Stimulated activated CD4-positive, alpha-beta T cell treated with anti-CD3 and anti-CD28 coated beads, TNF-alpha, amount 100 ng/mL, for 1 hour (primary cell): ENCODE measurements at places on chromosomes 5 and 9.

GRCh38 chr5:42641336-42642005 is 115.1 kb upstream of the CCDC152 start:
- DNase-seq, result no peak

DNA sequence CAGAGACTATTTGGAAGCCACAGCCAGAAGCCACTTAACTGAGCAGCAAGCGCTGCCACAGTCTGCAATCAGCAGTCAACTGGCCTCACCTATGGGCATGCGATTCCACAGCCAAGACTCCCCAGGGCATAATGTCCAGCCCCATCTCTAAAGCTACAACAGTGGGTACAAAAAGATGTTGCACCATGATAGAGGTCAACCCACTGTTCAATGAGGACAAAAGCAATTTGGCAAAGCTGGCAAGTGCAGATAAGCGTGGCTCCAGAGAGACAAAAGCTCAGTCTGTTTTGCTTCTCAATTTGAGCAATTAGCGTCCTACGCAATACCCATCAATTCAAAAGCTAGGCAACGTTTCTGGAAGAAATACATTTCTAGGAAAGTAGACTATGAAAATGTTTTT is 3.2 kb downstream of the TAS2R1 start:
- no peak for DNase-seq

- DNase-seq, result no peak
Observed at GRCh38 chr5:76943006-76943405, 9.8 kb upstream of the CRHBP start.

DNA sequence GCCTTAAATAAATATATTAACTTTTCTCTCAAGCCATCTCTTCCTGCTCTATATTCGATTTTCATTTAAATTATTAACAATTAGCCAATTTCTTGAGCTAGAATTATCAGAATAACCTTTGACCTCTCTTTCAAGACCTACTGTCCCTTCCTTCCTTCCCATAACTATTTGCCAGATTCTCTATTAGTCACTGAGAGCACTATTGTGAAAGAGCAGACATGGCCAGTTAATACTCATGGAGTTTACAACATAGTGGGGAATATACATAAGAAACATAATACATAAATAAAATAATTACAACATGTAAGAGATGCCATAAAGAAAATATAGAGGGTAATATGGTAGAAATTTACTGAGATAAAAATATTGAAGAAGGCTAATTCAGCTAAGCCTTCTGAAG is 72.1 kb upstream of the CHD1 start:
- DNase-seq, result no peak

- no peak for DNase-seq
Observed at GRCh38 chr9:112601636-112602035, 115.0 kb downstream of the KIAA1958 start.

DNA sequence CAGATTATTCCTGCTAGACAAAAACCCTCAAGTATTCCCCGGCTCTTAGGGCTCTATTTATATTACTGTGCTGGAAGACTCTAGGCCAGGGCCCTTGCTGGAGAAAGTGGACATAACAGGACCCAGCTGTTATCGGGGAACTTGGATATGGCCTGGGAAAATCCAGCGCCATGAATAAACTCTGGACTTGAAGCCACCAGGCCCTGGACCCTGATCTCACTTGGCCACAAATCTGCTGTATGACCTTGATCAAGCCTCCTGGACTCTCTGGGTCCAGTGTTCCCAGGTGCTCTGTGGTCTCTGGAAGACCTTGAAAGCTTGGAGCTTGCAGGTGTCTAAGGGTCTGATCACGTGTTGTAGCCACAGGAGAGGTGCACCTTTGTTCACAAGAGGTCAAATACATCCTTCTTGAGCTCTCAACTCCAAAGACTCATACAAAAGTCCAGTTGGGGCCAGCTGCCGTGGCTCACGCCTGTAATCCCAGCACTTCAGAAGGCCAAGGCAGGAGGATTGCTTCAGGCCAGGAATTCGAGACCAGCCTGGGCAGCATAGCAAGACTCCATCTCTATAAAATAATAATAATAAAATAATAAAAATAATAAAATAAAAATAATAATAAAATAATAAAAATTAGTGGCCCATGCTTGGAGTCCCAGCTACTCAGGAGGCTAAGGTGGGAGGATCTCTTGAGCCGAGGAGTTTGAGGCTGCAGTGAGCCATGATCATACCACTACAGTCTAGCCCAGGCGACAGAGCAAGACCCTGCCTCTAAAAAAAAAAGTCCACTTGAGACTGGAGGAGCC is 26.5 kb downstream of the COL27A1 start:
- DNase-seq, result no peak

DNA sequence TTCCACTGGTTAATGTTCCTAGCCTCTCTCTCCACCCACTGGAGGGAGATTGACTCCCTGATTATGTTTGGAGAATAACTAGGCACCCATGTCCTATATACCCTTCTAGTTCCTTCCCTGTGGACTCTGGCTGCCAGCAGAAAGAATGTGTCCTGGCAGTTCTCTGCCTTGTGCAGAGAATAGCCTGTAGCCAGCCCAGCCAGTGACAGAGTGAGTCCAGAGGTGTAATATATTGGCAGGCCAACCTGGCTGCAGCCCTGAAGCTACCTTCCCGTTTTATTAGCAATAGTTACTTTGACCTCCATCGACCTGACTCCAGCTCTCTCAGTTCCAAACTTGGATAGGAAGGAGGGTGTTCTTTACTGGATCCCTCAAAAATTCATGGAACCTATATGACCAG is 8.1 kb downstream of the SETD9 start:
- DNase-seq, result no peak

GRCh38 chr9:137575716-137576411 is 2.9 kb downstream of the DPH7 start:
- DNase-seq, result no peak

- DNase-seq, result no peak
Observed at GRCh38 chr5:55370291-55370925, 62.6 kb downstream of the MTREX start.

GRCh38 chr9:129613520-129614175 is 7.3 kb downstream of the C9orf50 start:
- no peak for DNase-seq

GRCh38 chr5:39100851-39101396 is 26.7 kb upstream of the RICTOR start:
- no peak for DNase-seq

DNA sequence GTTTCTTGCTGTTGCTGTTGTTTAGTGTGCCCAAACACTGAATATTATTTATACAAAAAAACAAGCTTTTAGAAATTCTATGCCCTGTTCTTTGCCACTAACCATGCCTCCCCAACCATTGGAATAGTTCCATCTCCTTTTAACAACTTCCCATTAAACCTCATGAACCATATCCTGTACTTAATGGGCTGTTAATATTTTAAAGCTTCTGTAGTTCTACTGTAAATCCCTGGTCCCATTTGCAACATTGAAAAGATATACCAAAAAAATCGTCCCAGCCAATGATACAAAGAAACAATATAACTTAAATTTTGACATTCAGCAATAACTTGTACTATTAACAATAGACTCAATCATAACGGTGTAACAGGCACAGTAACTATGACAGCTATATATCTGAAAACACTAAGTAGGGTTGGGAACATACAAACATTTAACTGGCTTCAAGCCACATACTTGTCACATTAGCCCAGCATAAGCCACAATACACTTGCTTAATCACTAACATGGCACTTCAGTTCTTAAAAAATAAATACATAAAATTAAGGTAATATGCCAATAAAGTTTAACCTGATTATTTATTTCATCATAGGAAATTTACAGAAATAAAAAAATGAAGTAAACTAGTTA is 86.1 kb downstream of the ADAMTS6 start:
- no peak for DNase-seq

DNA sequence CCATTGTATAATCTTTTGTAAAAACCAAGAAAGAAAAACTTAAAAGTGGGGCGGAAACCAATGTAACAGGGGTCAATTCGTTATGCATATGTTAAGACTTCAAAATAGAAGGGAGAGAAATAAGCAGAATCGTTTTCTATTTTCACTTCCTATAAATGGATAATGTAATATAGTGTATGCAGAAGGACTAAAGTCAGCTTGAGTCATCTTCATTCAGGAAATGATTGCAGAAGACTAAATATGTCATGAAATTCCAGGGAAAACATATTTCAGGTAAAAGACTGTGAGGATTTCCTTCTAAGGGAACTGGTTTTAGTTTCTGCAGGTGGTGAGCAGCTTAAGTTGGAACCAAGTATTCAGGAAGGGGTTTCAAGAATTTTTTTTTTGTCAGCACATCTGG is 753.3 kb downstream of the IRX1 start:
- DNase-seq, result no peak

DNA sequence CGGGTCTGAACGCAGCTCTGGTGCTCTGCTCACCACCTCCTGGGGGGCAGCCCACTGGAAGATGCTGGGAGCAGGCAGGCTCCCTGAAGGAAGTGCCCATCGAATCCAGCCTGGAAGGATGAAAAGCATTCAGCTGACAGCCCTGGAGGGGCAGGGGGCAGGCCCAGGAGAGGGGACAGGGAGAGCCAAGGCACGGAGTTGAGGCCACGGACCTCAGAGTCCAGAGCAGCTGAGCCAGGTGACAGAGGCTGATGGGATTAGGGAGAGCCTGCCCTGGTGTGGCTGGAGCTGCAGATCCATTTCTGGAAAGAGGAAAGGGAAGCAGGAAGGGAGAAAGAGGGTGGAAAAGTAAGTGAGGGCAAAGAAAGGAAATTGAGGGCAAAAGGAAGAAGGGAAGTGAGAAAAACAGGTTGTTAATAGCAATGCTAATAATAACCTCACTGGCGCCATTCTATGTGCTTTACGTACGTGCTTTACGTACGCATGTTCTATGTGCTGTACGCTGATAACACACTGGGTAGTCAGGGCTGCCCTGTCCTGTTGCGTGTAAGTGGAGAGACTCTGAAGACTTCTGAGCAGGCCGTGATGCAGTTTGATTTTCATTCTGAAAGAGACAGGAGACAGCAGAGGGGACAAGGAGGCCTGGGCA is 52.6 kb downstream of the LMX1B start:
- DNase-seq, result no peak

DNA sequence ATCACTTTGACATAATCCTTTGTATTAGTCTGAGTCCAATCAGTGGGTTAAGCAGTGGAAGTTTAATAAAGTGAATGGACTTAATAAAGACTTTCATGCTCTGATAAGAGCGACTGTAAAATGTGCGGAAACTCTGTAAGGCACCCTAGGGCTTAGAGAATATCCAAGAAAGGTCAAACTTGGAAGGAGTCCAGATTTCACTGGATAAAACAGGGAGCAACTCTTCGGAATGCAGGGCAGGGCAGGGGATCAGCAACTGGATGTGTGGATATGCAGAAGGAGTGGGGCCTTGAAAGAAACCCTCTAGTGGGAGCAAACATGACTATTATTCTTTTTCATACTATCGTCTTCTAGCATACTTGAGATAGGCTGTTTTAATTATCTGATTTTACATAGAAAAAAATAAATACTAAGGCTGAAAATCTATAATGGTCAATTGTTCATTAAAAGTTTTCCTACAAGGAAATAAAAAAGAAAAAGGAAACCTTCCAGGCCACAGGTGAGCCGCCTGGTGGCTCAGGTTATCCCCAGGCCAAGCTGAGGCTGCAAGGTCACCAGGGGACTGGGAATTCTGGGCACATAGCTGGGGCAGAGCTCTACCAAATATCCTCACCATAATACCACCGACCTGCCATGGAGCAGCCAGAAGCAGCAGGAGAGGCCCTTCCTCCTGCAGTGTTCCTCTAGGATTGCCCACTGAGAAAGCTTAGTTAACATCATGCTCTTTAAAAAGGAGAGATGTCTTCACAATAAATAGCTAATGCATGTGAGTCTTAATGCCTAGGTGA is 46.3 kb upstream of the CCDC112 start:
- DNase-seq, result no peak

DNA sequence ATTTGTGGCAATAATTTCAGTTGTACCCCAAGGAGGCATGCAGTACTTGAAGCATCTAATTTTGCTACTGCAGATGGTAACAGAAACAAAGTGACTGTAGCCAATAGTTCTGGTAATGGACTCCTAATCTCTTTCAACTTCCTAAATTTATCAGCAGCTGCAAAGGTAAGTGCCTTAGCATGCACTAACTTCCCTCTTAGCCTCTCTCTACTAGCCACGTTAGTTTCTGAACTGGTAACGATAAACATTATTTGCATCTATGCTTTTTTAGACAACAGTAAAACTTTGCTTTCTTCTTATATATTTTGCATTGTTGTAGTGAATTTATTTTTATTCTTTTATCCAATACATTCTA is 6.2 kb upstream of the CKS2 start:
- DNase-seq, result no peak

- DNase-seq, result no peak
Observed at GRCh38 chr9:97853056-97853843, at the start of gene FOXE1. FOXE1 (plus strand) TSS chr9:97853226; CDS start chr9:97853915, 689 bp downstream.

- no peak for DNase-seq
Observed at GRCh38 chr9:136100700-136101614, 5.9 kb upstream of the NACC2 start.

DNA sequence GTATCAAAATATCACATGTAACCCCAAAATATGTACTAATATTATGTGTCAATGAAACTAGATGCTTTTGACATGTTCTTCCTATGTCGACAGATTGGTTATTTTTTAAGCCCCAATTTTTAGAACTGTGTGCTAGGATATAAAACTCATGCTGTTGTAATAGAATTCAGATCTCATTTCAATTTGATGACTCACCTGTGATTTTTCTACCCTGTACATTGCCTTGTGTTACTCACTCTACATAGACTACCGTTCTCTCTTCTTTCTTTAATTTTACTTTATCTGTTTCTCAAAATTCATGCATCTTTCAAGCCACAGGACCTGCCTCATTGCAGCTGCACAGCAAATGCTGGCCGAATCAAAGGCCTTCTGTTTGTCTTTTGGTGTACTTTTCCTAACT is 284.5 kb downstream of the MAT2B start:
- no peak for DNase-seq

GRCh38 chr5:135944967-135945560 is 9.7 kb downstream of the LECT2 start:
- DNase-seq, result no peak

GRCh38 chr5:78624011-78624541 is 24.5 kb downstream of the LHFPL2 start:
- DNase-seq, result no peak

DNA sequence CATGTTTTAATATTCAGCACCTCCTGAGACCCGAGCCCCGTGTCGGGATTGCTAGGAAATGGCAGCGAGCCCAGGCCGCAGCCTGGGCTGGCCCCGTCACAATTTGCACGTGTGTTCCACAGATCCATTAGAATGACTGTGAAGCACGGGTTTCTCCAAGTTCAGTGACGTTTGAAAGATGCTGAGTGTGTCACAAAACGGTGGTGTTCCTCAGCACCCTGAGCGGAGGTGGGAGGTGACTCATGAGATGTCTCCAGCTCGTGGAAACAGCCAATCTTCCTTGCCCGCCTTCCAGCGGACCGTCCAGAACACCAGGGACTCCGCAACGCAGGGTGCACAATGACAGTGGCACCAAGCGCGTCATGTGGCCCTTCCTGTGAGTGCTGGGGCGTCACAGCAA is 412.8 kb downstream of the IRX2 start:
- DNase-seq, result no peak

GRCh38 chr5:5420251-5420650 is 2.2 kb upstream of the ICE1 start:
- DNase-seq, result no peak

GRCh38 chr5:77797136-77797535 is 21.0 kb upstream of the TBCA start:
- no peak for DNase-seq
